ENCODE measurements at places on chromosomes 6 and 20. TPM values are rescaled to one million over a fixed set of nuclear protein-coding genes. Genes with fewer than 3 reads are reported as not detected.
A peak's percentile ranks its signal among the peaks of the same experiment; 100 is the strongest.

- peaks cover 13% of the 10 kb centered on the region for H3K4me1 ChIP-seq
- no peak overlapping the region for H3K27ac ChIP-seq
- DNase-seq = peak; percentile 46
These were observed 55.0 kb upstream of the KCNK16 start for GRCh38 chr6:39377539-39377950.

DNA sequence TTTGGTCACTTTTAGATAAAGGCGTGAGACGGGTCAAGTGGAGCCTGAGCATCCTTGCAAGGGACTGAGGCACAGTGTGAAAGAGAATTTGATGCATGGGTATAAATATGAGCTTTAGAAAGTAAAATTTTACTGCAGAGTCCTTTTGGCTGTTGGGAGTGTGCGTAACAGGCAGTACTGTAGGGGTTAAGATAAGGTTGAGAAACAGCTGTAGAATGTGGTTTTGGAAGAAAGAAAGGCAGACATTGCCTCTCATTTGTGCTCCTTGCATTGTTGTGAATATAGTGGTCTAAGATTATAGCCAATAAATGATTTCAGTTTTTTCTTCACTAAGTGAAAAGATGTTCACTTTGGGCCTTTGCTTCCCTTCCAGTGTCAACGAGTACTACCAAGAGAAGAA is 73.0 kb downstream of the RREB1 start:
- H3K4me1 ChIP-seq = peaks cover 7% of the 10 kb centered on the region
- H3K36me3 ChIP-seq = peaks cover 13% of the 10 kb centered on the region
- H3K27me3 ChIP-seq = no peaks in the 10 kb centered on the region

GRCh38 chr20:45105317-45105716 is 4.4 kb upstream of the KCNS1 start:
- H3K36me3 ChIP-seq = no peaks in the 10 kb centered on the region
- no peaks in the 10 kb centered on the region for H3K4me1 ChIP-seq
- DNase-seq = no peak
- H3K27me3 ChIP-seq = no peaks in the 10 kb centered on the region
- H3K27ac ChIP-seq = no peak overlapping the region
- no peak overlapping the region for H3K4me3 ChIP-seq

- H3K36me3 ChIP-seq = no peaks in the 10 kb centered on the region
- no peaks in the 10 kb centered on the region for H3K4me1 ChIP-seq
- DNase-seq = no peak
- H3K27me3 ChIP-seq = no peaks in the 10 kb centered on the region
- no peak overlapping the region for H3K27ac ChIP-seq
These were observed 89.7 kb downstream of the PREP start for GRCh38 chr6:105313211-105313610.

DNA sequence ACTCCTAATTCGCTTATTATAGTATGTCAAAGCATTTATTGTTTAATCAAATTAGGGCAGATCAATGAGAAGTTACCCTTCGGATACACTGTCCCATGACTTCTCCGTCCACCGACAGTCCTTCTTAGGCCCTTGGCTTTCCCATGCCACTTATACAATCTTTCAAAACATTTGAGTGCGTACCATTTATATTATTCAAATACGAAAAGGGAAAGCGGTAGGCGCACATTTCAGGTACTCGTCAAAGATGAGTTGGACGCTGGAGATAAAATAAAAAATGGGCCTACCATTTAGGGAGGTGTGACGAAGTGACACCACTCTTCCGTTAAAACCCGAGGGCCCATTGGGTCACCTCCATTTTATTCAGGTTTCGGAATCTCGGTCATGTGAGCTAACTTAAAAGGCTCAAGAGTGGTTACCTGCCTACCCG is 542 bp upstream of the AFG1L start:
- peak overlapping the region; percentile 71 for H3K4me3 ChIP-seq
- DNase-seq = no peak

GRCh38 chr6:150091476-150091875 is 22.6 kb upstream of the ULBP3 start:
- DNase-seq = no peak
- no peaks in the 10 kb centered on the region for H3K36me3 ChIP-seq
- no peak overlapping the region for H3K27ac ChIP-seq
- no peak overlapping the region for H3K4me3 ChIP-seq
- H3K27me3 ChIP-seq = no peaks in the 10 kb centered on the region

DNA sequence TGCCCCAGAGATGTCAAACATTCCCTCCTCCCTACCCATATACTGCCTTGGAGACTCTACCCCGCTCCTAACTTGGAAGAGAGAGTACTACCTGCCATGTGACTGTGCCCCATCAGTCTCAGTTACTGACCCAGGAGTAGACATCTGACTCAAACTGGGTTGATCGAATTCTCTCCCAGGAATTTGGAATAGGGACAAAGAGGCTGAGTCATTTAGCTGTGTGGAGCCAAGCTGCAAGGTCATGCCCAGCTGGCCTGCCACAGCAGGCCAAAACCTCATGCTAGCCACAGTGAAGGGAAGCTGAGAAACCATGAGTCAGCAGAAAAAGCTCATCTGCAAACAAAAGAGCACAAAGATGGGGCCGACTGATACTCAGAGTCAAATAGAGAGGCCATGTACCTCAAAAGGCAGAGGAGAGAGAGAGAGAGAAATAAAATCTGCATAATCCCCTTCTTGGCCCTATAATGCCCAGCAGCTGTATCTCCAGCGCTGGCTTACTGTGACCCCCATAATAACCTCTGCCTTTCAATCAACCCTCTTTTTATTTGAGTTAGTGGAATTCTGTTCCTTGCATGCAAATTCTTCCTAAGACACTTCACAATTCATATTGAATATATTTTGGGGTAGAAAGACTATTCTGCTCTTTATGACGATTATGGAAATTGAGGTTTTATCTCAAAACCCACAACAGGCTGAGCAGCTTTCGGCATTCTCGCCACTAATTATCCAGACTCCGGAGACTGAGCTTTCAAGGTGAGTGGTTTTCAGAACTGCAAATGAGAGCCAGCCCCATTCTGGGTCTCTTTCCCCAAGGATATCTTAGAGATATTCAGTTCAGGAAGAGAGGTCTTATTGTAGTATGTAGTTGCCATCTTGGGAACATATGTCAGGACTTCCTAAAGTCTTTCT is 21.4 kb upstream of the AKIRIN2 start:
- no peak overlapping the region for H3K27ac ChIP-seq
- no peak overlapping the region for H3K4me3 ChIP-seq
- peaks cover 12% of the 10 kb centered on the region for H3K4me1 ChIP-seq
- no peaks in the 10 kb centered on the region for H3K27me3 ChIP-seq
- H3K36me3 ChIP-seq = no peaks in the 10 kb centered on the region
- peak; percentile 88 for DNase-seq

Gene PNPLA1
- not detected for total RNA-seq

Gene PLN
- 0.20 TPM for total RNA-seq

Gene NR2E1
- not detected for total RNA-seq

Gene SIRPB2
- 1.6 TPM for total RNA-seq

Measured in right lobe of liver (tissue), 6 donors.